ENCODE measurements at places on chromosomes 6 and 20. TPM values are rescaled to one million over a fixed set of nuclear protein-coding genes. Genes with fewer than 3 reads are reported as not detected.

DNA sequence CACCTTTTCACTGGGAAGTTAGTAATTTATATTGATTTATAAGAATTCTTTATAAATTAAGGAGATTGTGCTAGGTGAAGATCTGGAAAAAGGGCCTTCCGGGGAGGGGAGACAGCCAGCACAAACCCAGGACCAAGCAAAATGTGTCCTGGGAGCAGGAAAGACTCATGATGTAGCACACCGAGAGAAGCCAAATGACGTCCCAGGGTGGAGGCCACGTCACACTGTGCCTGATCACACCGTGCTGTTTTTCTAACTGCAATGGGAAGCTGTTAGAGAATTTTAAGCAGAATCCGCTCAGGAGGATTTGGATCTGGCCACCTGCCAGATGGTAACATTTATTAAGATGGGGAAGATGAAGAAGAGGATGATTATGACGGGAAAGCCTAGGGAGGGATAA is 72.7 kb upstream of the AKAP12 start:
- DNase-seq: no peak

Gene CLPSL1
- polyA plus RNA-seq: not detected

Gene NRN1
- 42.3 TPM for polyA plus RNA-seq

- DNase-seq: peak; percentile 59
Observed at GRCh38 chr6:35327349-35328027, 14.9 kb upstream of the PPARD start.

- no peak for DNase-seq
Observed at GRCh38 chr20:52577696-52578095, 386.1 kb upstream of the ZFP64 start.

Measured in muscle of back (tissue), 13 donors.